Stimulated activated CD8-positive, alpha-beta memory T cell treated with anti-CD3 and anti-CD28 coated beads, Interleukin-2, amount 100 ng/mL, for 1 hour (primary cell): ENCODE measurements at places on chromosomes 12 and 14.

DNA sequence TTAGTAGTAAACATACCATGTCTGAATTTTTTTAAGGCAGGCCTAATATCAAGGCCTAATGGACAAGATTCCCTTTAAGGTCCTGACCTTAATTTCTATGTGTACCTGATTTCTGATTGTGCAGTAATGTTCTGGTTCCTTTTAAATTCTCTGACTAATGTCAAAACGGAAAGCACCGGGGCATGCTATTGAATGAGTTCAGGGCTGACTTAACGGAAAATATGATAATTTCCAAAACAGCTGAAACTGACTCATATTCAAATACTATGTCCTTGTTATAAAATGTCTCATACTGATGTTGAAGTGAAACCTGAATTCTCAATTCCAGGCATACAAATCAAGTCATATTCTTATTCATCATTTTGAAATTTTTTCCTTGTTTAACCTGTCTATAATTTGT lies 6.7 kb downstream of the TAS2R43 start:
- no peak for DNase-seq

DNA sequence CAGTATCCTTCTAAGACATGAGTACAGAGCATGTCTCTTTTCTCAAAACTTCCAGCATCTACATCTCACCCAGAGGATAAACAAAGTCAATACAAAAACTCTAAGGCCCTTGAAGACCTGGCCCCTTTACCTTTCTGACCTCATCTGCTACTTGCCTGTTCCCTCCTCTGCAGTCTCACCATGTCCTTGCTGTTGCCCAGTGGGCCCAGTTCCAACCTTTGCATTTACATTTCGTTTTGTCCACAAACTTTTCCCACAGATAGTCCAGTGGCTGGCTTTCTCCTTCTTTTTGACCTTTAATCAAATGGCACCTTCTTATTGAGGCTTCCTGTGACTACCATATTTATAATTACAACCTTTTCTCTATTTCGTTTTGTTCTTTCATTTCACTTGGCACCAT lies 1.6 kb downstream of the IRAK4 start:
- no peak for DNase-seq

DNA sequence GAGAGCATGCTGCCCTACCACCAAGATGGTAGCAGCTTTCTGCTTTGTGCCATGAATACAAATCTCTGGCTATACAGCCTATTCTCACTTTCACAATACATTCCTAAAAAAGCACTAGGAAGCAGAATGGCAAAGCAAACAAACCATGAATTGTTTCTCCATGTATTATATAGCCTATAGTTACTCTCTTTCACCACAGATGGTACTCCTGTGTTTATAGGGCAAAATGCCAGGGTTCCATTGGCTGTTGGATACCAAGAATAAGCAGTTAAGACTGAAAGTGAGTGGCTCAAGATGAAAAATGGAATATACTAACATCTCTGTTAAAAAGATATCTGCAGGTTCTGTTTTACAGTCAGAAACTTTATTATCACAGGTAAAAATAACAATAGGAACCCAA lies 11.1 kb downstream of the ARF3 start:
- no peak for DNase-seq

DNA sequence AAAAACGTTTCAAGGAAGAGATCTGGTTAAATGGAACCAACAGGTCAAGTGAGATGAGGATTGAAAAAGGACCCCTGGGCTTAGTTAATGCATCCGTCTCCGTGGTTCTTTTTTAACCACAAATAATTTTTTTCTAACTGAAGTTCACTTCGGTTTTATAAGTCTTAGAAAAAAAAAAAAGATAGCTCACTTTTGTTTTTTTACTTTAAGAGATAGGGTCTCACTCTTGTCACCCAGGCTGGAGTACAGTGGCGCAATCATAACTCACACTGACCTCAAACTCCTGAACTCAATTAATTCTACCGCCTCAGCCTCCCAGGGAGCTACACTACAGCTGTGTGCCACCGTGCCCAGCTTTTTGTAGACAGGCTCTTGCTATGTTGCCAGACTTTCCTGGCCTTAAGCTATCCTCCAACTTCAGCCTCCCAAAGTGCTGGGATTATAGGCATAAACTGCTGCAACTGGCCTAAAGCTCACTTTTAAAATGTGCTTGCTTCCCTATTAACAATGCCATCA lies 11.8 kb downstream of the HNRNPC start:
- DNase-seq = no peak

GRCh38 chr12:666766-667308 lies 3.6 kb upstream of the NINJ2 start:
- DNase-seq = no peak

DNA sequence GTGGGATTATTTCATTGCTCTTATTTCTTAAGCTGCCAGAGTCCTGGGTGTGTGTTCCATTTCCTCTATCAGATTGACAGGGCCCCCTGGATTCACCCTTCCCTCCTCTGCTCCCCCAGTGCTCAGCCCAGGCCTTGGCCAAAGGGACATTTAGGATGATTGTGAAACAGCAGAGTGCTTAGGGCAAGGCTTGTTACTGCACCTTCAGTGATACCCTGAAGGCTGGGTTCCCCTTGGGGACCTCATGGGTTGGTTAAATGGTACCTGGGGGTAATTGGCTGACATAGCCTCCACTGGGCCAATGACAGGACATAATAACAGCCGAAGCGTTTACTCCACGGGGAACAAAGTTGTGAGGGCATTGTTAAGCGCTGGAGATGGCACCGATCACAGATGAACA lies 1.3 kb upstream of the KRT72 start:
- no peak for DNase-seq

- DNase-seq = no peak
These were observed 78.0 kb downstream of the ARL6IP4 start for GRCh38 chr12:123058481-123058880.

DNA sequence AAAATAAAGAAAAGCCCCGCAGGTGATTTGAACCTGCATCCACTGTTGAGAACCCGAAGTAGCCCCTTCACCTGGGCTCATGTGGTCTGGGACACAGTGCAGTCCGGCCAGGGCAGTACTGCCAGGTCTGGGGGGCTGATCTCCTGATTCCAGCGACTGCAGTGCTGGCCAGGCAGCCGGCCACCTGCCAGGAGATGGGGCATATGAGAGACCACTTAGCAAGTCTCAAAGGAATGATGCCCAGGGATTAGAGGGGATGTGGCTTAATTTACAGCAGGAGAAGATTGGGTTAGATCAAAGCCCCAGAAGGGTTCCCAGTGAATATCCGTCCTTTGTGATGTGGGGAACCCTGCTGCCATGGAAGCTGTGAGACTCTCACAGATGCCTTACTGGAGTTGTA lies 113.3 kb downstream of the PRMT8 start:
- no peak for DNase-seq

DNA sequence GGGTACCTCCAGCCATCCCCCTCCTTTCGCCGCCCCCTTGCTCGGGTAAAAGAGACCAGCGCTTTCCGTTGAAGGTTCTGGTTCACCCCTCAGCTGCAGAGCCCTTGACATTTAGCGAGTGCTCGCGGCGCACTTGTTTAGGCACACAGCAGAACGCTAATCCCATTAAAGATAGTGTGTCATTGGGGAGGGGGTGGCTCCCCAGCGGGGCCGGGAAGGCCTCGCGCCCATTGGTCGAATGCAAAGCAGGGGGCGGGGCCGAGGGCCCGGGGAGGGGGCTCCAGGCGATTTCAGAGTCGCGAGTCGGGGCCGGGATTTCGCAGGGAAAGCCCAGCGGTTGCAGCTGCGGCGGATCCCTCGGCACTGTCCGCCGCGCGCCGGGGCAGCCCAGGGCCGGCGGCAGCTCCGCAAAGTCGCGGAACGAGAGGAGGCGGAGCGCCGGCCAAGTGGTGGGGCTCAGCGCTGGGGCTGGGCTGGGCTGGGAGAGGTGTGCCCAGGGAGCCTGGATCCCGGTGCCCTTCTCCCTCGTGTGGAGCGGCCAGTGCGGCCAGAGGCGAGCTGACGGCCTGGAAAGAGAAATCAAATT lies 122.9 kb downstream of the TSPAN9 start:
- no peak for DNase-seq
